ENCODE measurements at places on chromosomes 5 and 9.

GRCh38 chr5:72611118-72611730, 104.0 kb upstream of the ZNF366 start:
- peak; percentile 29 for DNase-seq

DNA sequence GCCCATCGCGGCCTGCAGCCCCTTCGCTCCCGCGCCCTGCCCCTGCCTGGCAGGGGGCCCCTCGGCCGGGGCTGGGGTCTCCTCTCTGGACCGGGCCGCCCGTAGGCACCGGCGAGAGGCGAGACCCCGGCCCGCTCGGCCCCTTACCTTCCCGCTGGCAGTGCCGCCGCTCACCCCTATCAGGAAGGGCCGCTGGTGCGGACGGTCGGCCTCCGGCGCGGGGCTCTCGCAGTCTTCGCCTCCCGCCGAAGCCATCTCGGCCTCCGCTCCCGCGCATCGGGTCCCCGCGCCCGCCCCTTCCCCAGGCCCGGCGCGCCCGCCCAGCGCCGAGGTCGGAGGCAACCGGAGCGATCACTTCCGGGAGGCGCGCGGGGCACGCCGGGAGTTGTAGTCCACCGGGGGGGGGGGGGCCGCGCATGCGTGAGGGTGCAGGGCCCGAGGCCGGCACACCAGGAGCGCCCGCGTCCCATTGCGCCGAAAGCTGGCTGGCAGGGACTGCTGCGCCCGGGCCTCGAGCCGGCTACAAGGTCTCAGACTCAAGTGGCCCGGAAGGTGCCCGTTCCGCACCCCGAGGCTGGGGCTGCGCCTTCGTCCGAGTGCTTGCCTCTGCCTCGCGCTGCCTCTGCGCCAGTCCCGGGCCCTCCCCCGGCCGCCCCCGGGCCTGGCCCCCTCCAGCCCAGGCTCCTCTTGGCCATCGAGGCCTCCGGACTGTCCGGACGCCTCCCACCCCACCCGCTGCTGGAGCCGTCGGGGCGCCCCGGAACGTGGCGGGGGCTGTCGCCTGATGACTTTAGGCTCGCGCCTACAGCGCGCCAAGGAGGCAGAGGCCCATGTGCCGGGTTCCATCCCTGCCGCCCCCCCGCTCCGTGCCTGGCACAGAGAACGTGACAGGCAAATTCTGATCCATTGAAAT, at the start of gene UCK1:
Gene UCK1, minus strand, starts transcription at position 344 of the 913 bp plus-strand sequence. Its CDS starts 89 bp downstream, at position 255.
- DNase-seq = peak; percentile 61

DNA sequence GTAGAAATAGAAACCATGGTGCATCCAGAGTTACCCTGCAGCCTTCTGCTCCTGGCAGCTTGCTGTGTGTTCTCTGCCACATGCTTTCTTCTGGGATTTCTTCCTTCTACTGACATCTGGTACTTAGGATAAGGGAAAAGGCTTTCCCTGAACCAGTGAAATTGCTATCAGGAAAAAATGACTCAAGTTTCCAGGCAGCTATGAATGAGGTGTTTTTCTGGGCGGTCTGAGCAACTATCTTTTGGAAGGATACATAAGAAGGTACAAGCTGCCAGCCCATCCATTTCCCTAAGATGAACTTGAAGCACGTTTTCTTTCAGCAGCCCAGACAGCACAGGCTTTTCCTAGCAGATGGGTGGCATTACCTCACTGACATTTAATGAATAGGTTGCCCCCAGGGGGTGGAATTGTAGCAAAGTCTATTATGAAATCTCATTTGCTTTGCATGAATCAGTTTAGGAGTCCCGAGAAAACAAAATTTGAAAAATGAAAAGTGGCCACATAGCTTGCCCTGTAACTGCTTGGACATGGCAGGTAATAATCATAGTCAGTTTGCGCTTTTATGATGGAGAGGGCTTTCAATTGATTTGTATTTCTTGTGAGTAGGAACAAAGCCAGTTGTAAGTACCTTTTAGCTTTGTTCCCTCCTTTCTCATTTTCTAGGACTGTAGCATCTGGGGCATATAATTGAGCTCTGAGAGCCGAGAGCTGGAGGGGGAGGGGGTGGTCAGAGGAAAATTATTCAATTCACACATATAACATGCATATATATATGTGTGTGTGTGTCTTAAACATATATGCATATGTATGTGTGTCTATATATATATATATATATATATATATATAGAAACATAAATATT, 108.5 kb downstream of the C9orf152 start:
- DNase-seq = no peak

DNA sequence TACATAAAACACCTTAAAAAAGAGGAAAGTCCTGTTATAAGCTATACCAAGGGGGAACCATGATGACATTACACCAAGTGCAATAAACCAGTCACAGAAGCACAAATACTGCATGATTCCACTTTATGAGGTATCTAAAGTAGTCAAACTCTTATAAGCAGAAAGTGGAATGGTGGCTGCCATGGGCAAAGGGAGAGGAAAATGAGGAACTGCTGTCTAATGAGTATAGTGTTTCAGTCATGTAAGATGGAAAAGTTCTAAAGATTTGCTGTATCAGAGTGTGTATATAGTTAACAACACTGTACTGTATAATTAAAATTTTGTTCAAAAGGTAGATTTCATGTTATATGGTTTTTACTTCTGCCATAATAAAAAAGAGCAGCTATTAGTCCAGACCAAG, 34.6 kb upstream of the NR5A1 start:
- no peak for DNase-seq

DNA sequence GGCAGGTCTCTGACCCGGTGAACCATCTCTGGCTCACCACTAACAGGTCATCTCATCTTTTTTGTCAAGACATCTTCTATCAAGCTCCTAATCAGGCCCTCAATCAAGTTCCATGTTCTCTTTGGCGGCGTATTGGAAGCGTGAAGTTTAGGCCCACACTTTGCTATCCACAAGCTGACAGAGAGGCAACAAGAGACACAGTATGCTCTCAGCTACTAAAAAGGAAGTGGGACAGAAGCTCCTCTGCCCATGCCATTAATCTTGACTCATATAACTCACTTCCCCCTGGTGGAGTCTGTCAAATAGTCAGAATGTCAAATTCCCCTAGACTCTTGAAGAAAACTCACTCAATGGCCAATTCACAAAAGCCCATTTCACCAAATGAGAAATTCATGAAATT, 77.6 kb upstream of the TMC1 start:
- no peak for DNase-seq

DNA sequence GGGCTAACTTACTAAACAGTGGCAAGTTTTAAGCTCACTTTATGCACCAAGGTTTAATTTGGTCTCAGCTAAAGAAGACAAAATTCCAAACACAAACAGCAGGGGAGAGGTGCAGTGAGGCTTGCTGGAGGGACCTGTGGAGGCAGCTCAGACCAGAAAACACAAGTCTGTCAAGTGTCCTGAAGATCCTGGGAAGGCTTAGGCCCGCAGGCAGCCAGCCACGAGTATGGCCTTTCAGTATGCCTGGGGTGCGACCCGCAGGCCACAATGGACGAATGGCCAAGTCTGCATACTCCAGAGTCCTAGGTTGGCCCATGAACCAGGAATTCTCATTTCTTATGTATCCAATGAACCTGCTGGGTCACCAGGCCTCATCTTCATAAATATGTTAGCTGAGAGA, 9.3 kb downstream of the CCNI2 start:
- DNase-seq = no peak
